ENCODE measurements at places on chromosomes 7 and 10.

GRCh38 chr10:57018452-57018851, 657.4 kb upstream of the ZWINT start:
- DNase-seq, result no peak

DNA sequence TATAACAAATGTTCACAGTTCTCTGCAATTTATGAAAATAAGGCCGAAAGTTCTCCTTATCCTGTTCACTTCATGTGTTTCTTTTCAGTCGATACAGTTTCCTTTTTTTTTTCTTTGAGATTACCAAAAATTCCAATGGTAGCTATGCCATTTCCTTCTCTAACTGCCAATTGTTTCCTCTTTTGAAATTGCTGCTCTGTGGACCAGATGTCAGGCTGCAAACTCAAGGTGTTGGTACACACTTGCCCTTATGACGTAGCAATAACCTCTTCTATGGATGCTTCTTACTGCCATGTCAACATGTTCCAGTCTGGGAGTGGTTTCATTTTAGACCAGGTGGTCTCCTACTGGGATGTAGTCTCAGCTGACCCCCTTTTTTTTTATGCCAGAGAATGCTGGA, 52.9 kb downstream of the CASD1 start:
- no peak for DNase-seq

DNA sequence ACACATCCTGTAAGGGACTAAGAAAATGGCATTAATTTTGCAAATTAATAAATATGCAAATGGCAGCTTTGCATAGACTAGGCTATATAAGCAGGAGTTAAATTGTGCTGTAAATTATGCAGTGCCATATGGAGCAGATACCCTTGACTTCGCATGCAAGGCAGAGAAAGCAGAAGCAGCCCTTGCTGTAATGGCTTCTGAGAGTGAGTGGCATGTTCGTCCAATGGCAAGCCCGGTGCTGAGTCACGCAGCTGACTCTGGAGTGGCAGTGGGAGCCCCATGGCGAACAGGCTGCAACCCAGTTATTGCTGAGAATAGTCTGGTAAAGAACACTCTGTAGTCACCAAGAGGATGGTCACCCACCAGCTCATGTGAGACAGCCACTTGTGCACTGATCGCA, 1186.5 kb downstream of the TYW1 start:
- no peak for DNase-seq

DNA sequence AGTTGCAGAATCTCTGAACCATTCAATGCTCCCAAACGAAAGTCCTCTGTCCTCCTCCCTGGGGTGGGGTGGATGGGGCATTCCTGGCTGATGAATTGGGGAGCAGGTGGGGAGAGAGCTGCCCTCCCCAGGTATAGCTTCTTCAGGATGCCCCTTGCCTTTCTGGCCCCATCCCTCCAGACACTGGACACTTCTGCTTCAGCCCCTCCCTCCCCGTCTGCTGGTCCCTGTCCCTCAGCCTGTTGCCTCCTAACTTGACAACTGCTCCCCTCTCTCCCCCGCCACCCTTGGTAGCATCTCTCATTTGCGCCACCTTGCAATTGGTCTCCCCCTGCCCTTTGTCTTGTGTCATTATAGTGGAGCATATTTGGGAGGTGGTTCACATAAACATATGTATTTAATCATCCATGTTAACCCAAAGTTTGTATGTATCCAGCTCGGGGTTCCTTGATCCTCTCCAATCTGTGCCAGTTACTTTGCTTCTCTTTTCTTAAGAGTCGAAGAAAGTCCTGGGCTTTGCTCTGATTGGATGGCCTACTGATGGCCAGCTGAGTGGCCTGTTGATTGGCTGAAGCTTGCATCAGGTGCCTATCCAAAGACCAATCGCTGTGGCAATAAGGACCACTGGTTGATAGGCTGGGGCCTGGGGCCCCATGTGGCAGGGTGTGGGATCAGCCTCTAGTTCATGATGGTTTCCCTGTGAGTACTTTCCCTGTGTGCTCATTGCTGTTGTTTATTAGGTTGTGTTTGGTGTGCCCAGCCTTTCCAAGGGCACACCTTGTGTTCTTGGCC, 4.0 kb upstream of the GCK start:
- DNase-seq, result no peak

- DNase-seq, result no peak
Measured at GRCh38 chr10:70060389-70060788, 7.7 kb downstream of the MACROH2A2 start.

DNA sequence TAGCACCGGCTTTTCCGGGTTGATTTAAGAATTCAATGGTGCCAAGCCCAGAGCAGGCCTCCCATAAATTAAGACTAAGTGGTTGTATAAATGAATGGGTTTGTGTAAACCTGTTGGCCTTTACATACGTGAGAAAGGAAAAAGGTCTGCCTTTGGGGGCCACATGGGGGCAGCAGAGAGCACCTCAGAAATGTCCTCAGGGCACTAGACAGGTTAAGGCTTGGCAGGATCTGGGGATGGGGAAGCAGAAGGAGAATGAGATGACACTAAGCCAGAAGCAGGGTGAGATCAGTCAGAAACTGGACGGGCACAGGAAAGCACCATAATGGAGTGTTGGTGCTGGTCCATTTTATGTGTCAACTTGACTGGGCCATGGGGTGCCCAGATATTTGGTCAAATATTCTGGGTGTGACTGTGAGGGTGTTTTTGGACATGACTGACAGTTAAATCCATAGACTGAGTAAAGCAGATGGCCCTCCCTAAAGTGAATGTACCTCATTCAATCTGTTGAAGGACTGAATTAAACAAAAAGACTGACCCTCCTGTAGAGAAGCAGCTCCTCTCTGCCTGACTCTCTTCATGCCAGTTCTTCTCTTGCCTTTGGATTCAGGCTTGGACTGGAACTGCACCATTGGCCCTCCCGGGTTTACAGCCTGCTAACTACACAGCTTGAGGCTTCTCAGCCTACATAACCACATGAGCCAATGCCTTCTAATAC, 58.9 kb downstream of the FRMPD2 start:
- DNase-seq, result peak; percentile 19

DNA sequence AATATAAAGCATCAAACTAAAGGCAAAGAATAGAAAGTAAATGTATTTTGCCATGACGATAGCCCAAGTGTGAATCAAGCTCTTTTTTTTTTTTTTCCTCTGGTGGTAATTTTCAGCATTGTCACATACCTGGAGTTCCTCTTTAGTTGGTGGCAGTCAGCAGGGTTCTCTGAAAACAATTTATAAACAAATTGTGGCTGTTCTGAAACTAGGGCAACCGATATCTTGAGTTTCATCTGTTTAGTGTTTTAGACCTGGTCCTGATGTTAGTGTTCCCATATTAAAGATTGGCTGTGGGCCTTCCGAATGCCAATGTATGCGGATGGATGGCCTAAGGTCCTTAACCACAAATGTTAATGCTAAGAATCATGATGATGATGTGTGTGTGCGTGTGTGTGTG, 713.1 kb downstream of the GATA3 start:
- peak; percentile 32 for DNase-seq

GRCh38 chr10:62121187-62121530, 147.5 kb downstream of the RTKN2 start:
- peak; percentile 37 for DNase-seq

DNA sequence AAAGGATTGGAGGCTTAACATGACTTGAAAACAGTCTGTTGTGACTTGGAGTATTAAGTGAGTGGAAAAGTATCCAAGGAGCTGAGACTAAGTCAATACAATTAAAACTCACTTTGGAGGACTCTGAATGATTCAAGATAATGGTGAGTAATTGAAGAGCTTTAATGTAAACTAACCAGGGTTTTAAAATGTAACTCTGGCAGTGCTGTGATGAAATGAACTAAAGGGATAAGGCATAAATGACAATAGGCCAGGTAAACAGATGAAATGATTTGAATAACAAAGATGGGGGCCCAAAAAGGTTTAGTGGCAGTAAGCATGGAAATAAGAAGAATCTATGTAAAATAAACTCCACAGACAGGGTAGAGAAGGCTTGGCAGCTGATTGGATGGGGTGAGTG, 316.5 kb upstream of the CACNA2D1 start:
- no peak for DNase-seq

DNA sequence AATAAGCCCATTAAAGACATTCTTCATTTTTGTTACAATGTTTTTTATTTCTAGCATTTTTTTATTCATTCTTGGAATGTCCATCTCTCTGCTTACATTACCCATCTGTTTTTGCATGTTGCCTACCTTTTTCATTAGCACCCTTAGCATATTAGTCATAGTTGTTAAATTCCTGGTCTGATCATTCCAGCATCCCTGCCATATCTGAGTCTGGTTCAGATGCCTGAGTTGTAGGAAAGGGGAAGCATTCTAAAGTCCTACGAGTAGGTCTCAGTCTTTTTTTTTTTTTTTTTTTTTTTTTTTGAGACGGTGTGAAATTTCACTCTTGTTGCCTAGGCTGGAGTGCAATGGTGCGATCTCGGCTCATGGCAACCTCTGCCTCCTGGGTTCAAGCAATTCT, 19.7 kb upstream of the NRF1 start:
- no peak for DNase-seq

DNA sequence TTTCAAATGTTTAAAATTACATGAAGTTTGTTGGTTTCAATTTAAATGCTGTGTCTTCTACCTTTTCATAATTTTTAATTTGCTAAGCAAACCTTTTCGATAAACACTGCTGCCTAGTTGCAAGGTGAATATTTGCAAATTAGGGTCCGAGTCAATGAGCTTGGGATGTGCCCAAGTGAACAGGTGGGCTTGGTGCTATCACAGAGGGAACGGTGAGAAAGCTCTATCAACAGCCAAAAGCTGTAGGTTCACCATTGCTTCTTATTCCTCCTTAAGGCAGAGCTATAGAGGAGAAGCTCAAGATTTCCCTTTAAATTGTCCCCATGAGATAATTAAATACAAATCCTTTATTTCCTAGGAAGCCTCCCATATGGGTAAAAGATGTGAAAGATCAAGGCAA, 245.3 kb upstream of the CELF2 start:
- DNase-seq, result no peak

- DNase-seq, result no peak
Measured at GRCh38 chr10:43312612-43313011, 45.7 kb upstream of the RASGEF1A start.

DNA sequence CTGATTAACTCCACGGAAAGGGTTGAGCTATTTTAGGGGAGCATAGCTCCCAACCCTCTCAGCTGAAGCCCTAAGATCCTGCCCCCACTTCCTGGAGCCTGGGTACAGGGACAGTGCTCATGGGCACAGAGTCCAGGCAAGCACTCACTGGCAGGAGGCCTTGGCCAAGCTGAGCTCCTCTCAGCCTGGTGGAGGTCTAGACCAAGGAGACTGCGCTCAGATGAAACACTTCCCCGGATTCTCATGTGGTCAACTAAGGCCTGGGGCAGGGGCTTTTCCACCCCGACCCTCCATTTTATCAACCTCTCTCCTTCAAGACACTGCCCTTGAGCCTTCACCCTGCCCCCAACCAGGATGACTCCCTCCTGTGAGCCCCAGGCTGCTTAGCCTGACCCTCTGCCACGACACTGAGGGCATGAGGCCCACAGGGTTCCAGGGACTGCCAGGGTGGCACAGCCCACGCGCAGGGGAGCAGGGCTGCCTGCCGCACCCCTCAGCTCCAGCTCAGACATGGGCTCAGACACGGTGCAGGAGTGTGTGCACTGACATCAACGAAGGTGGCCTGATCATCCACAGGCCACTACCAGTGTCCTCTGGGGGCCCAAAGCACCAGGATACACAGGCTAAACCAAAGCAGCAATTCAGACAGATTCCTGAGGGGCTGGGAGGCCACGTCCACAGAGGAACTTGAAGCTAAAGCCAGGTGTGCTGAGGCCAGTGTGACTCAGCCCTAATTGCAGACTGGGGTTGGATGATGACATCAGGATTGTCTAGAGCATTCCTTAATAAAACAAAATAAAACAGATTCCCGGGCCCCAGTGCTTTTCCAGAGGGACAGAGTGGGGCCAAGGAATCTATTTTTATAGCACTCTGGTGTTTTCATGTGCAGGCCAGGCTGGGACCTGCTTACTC, 18.8 kb downstream of the CHAT start:
- DNase-seq, result no peak

DNA sequence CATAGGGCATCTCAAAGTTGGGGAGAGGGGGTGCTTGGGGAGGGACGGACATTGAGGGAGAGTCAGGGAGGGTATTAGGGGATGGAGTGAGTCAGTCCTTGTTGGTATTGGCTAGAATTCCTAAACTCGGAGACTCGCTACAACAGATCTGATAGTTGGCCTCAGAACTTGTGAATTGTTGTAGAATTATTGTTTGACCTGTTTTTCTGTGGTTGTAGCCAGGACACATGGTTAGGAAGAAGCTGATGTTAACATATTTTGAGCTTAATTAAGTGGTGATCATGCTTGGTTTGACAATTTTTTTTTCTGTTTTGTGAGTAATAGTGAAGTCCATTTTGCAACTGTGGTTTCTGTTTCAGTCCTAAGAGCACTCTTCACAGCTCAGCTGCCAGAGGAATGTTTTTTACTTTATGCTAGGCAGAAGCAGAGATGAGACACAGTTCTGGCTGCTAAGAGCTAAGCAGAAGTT, 1190.3 kb upstream of the C7orf33 start:
- DNase-seq, result no peak

- DNase-seq, result no peak
Measured at GRCh38 chr7:22868509-22868908, 45.9 kb upstream of the TOMM7 start.

DNA sequence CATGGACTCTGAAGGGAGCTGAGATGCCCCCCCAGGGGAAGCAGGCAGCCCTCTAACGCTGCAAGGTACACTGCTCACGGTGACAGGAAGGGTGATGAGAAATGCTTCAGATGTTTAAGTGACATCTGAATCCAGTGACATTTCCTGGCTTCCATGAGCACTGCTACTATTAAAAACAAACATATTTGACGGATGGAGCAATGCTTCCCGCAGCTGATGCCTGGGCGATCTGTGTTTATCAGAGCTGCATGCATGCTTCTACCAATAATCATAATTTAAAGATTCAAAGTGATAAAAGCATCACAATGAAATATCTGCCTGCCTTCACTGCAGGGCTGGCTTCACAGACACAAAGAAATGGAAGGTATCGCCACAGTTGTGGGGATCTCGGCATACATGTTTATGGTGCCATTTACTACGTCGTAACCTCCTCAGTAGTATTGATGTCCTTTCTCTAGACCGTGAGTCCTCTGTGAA, 66.1 kb upstream of the AOAH start:
- DNase-seq, result no peak

GRCh38 chr7:151423936-151424335, 14.1 kb upstream of the WDR86 start:
- DNase-seq, result no peak

GRCh38 chr7:51545131-51545530, 228.5 kb upstream of the COBL start:
- DNase-seq, result no peak

- DNase-seq, result peak; percentile 43
Measured at GRCh38 chr10:99658622-99659030, 683 bp upstream of the ENTPD7 start.

DNA sequence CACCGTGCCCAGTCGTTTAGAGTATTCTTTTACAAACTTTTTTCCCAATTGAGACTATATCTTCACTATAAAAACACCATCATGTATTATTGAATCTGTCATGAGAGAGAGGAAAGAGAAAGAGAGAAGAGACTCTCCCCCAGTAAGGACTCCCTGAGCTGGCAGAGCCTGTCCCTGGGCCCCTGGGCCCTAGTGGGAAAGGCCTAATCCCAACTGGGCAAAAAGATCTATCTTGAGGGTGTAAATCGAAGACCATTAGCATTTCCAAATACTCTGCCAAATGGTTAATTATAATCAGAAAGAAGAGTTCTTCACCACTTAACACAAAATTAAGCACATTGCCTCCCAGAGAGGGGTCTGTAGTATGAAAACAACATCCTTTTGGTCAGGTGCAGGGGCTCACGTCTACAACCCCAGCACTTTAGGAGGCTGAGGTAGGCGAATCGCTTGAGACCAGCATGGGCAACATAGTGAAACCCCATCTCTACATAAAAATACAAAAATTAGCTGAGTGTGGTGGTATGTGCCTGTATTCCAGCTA, 108.2 kb downstream of the SKIDA1 start:
- no peak for DNase-seq
